ENCODE measurements at places on chromosomes 2 and 18. TPM values are rescaled to one million over a fixed set of nuclear protein-coding genes. Genes with fewer than 3 reads are reported as not detected.

KCNE4 gene
- 54.6 TPM for total RNA-seq

GPR35 gene
- total RNA-seq = 14.7 TPM

SEPTIN10 gene
- 58.7 TPM for total RNA-seq

GULP1 gene
- total RNA-seq = 135 TPM

PER2 gene
- 8.9 TPM for total RNA-seq

KIAA2012 gene
- total RNA-seq = not detected

KRTCAP3 gene
- total RNA-seq = 19.3 TPM

DIPK1C gene
- total RNA-seq = 0.40 TPM

ANO7 gene
- 1.00 TPM for total RNA-seq

SPR gene
- total RNA-seq = 48.3 TPM

GRCh38 chr2:101003278-101003775 lies 1.2 kb downstream of the RPL31 start:
- DNase-seq = no peak

- no peak for DNase-seq
These were observed 3.0 kb downstream of the CLEC4F start for GRCh38 chr2:70817284-70817954.

- DNase-seq = no peak
These were observed 88.4 kb downstream of the ACTR2 start for GRCh38 chr2:65316072-65316471.

DNA sequence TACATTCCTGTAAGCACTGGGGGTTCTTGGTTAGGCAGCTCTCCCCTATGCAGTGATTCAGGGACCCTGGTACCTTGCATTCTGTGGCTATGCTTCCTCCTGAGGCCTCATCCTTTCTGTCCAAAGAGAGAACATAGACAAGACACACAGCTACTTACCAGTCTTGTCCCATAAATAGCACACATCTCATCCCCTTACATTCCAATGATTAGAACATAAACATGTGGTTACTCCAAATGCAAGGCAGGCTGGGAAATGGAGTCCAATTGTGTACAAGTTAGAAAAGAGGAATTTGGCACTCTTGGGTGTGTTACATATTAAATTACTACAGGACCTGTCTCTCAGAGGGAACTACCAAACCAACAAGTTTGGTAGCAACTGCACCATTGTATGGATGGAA lies 171.3 kb downstream of the ARHGAP15 start:
- no peak for DNase-seq

DNA sequence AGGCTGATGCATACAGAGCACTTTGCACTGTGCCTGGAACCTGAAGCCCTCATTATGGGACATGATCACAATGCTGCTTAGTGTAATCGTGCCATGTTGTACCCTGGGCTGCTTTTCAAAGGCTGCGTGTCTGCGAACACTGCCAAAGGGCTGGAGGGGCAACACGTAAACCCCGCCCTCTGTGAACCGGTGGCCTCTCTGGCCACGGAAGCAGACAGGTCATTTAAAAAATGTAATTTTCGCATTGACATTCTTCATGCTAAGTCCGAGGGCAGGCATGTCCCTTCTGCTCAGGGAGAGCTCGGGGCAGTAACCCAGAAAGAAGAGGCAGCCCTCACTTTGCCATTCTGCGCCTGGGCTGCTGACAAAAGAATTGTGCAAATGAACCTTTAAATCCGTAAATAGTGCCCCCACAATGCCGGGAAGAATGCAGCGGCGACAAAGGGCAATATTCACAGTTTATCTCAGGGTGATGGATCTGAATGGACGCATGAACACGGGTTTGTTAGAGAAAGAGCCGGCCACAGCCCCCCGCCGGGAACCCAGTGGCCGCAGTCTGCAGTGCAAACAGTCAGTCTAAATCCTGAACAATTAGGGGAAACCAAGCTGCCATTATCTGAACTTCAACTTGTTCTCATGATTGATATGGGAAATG lies 226.1 kb downstream of the MYCN start:
- DNase-seq = no peak

- DNase-seq = no peak
These were observed 126.4 kb downstream of the NCOA1 start for GRCh38 chr2:24617424-24617823.

DNA sequence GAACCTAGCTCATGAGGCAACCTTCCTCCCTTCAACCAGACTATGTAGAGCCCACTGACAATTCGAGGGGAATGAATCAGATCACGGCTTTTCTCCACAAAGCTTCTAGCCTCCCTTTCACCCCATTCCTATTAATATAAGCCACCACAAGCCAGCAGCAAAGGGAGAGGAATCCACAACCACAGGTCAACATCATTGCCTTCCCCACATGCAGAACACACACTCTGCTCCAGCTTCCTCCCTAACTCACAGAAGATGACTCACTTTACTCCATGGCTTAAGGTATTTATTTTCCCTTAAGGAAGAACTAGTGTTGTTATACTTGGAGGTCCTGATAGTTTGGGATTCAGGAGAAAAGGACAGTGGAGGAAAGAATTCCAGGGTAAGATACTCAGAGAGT lies 272.2 kb downstream of the C1D start:
- DNase-seq = no peak

DNA sequence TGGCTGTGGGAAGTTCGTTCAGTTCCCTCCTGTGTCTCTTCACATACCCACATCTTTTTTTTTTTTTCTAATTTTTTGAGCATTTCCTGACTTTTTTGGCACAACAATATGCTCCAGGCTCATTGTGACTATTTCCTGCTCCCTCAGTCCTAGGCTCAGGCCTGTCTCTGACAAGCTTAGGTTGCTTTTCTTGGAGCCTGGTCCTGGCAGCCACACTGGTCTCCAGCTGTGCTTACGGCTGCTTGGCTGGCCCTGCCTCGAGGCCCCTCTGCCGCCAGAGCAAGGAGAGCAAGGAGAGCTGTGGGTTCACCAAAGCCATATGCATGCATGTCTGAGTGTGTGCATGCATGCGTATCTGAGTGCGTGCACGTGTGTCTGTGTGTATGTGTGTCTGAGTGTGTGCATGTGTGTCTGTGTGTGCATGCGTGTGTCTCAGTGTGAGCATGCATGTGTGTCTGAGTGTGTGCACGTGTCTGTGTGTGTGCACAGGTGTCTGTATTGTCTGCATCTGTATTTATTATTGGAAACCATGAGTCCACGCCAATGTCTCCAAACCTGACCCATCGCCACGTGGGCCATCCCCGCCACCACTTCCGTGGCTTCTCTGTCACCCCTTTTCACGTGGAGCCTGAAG lies 766.1 kb upstream of the SALL3 start:
- DNase-seq = no peak

DNA sequence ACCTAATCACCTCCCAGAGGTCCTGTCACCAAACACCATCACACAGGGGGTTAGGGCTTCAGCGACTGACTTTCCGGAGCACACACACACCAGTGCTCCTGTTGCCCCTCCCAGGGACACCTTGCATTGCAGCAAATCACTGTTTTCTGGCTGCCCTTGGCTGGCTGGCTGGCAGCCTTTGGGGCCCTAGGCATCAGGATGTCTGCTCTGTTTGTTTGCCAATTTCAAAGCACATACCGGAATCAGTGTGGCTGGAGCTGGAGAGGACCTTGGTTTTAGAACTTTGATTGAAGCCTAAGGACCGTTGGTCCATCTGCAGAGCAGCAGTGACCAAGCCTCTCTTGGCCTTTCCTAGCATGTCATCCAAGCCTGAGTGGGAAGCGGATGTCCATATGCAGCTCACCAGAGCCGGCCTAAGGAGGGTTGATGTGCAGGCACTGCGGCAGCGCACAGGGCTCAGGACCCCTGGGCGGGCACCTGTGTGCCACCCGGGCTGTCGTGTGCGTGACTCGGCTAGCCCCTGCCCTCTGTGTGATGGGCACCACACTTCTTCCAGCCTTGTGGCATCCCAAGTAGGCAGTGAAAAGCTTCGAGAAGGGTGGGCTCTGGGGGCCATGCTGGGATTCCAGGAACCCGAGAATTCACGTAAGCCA lies 62.1 kb downstream of the GBX2 start:
- no peak for DNase-seq

DNA sequence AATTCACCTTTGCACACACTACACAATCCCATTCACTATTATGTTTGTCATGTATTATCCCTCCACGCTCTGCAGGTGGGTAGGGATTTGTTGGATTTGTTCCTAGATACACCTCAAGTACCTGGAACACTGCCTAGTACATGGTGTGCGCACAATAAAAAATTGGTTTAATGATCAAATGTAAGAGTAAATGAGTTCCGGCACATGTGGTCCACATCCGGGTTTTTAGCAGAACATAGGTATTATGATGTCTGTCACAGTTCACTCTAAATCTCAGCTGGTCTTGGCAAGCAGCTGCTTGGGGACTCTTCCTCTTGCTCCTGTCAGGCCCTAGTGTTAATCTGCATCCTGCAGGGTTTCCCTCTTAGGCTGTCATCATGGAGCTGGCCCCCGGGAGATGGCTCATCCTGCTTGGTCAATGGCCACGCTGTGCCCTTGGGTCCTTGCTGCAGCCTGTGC lies 21.8 kb upstream of the IL1R1 start:
- no peak for DNase-seq

DNA sequence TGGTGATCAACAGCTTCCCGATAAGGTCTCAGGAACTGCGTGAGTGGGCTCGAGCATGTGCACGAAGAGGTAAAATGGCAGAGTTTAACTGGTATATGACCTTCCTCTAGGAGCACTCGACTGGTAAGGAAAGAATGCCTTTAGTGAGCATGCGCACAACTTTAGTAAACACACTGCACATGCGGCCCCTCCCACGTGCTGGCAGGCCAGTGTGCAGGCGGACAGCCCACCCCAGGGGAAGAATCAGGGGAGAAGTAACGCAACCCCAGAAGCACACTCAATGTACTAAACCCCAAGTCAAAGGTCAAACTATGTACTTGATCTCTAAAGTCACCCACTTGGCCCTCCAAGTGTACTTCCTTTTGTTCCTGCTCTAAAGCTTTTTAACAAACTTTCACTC lies 28.7 kb upstream of the SLC25A52 start:
- no peak for DNase-seq

DNA sequence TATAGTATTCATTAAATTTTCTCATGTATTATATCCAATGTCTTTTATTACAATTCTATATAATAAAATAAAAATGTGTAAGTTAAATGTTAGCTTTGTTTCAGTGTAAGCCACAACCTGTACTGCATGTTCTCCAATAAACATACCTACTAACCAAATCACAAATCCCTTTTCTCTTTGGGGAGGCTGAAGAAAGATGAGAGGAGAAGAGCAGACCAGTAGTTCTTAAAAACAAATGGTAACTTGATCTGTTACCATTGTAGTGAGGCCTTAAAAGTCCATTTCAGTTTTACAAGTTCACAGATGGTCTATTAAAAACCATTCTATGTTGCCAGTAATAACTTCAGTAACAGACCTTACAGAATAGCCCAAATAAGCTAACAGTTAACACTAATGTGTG lies 100.5 kb downstream of the SOS1 start:
- no peak for DNase-seq

DNA sequence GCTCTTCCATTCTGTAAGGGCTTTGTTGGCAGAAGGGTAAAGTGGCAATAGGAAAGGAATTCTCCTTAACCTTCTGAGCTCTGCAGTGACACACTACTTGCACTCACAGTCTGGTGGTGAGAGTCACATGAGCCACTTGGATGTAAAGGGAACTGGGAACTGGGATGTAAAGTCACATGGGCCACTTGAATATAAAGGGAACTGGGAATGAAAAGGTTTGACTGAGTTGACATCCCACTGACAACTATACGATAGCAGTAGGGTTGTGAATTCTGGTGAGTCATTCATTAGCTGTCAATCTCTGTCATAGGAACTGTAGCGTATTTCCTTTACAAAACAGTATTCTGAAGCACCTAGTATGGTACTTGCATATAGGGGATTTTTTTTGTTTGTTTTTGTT lies 5.5 kb downstream of the RPE start:
- DNase-seq = no peak

- no peak for DNase-seq
These were observed 40.3 kb downstream of the PTGR3 start for GRCh38 chr18:75168619-75169018.

GRCh38 chr2:118554616-118555015 lies 292.8 kb downstream of the EN1 start:
- no peak for DNase-seq

GRCh38 chr2:186907897-186908296 lies 58.9 kb upstream of the ZSWIM2 start:
- DNase-seq = no peak

- peak; percentile 28 for DNase-seq
These were observed 8.4 kb downstream of the MYOM1 start for GRCh38 chr18:3211236-3211992.

- DNase-seq = peak; percentile 67
These were observed 24.4 kb downstream of the PUM2 start for GRCh38 chr2:20326163-20326780.

- no peak for DNase-seq
These were observed 91.7 kb downstream of the DCC start for GRCh38 chr18:52431683-52432082.

- DNase-seq = peak; percentile 75
These were observed 475 bp downstream of the B3GNT2 start for GRCh38 chr2:62196278-62196901.

GRCh38 chr18:25883091-25883490 lies 207.3 kb downstream of the SS18 start:
- peak; percentile 31 for DNase-seq

- DNase-seq = no peak
These were observed 415.3 kb upstream of the ZEB2 start for GRCh38 chr2:144935191-144935590.

GRCh38 chr18:38539856-38540255 lies 974.3 kb upstream of the CELF4 start:
- DNase-seq = no peak

DNA sequence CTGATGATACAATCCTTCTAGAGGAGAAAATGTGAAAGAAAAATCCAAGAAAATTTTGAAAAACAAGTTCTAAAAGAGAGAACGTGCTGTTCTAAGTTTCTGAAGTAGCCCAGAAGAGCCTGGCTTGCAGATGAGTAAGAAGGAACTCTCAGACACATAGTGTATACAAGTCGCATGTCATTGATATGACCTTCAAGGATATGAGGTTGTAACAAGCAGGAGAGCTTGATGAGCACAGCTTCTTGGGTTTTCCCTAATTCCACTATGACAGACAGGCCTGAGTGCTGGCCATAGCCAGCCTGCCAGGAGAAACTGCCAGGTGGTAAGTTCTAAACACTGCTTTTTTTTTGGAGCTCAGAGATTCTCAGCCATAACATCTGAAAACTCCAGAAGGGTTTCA lies 235.7 kb upstream of the SIX2 start:
- no peak for DNase-seq

GRCh38 chr2:22420076-22420475 lies 964.9 kb upstream of the KLHL29 start:
- DNase-seq = no peak
